ENCODE measurements at places on chromosomes 4 and X.

DNA sequence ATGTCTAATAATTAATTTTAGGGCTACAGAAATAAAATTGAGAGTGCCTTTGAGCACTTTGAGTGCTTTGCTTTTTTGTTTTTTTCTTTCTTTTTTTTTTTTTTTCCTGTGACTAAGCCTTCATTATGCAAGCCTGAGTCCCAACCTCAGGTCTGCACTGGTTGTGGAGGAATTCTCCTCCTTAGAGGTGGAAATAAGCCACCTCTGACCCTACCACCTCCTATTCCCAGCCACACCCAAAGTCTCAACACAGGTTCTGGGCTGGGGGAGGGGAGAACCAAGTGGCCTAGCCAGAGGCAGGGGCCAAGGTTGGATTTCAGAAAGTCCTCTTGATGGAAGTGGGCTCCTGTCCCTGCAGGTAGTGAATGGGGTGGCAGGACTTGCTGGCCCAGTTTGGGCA is 180.2 kb downstream of the ARAP2 start:
- no peak for DNase-seq

DNA sequence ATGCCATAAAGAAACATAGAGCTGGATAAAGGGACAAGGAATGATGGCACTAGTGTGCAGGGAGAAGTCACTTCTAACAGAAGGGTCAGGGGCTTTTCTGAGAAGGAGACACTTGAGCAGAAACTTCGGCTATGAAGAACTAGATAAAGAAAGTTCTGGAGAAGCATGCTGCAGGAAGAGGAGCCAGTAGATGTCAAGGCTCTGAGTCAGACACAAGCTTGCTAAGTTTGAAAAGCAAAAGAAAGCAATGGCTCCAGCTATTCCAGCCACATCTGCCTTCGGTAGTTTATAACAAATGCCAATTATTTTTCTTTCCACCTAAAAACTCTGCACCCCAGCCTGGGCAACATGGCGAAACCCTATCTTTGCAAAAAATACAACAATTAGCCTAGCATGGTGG is 7.5 kb downstream of the NUDT6 start:
- no peak for DNase-seq

GRCh38 chr4:62544428-62544827 is 1344.3 kb downstream of the ADGRL3 start:
- no peak for DNase-seq

DNA sequence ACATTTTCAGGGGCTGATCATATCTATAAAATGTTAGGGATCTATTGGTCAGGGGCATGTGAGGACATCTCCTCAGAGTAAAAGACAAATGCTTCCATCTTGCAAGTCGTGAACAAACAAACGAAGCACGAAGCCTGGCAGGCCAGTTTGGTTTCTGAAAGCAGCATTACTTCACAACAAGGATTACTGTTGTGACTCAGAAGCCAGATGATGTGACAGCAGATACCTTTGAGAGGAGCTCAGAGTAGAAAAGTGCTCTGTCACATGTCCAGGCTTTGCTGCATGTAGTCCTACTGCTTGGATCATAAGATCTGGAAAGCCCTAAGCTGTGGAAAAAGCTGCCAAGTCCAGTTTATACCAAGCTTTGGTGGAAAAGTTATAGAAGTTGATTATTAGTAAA is 1827.2 kb downstream of the ARAP2 start:
- DNase-seq: no peak

DNA sequence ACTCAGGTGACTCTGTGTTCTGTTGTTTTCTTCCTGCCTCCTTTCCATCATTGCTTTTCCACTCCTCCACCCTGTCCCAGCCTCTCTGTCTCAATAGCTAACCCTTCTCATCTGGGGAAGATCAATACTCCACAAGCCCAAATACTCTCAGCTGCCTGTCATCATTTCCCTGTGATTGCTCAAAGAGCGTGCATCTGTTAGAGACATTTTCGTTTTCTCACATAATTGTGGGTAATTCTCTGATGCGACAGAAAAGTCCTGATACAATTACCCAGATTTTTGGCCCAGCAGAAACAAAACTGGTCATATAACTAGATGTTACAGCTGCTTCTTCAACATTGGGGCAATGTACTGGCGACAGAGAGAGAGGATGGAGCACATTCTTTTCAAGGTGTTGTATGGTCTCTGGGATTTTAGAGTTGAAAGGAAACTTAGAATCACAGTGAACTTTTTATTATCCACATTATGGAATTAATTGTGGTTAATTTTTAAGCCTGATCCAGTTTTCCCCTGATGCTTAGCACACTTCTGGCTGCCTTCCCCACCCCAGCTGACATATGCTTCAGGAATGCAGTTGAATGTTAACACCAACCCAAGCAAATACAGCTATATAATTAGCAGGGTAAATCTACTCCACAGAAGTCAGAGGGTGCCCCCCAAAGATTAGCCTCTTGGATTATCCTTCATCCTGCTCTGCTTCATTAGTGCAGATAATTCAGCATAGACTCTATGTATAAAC is 171.4 kb upstream of the ANXA3 start:
- no peak for DNase-seq

DNA sequence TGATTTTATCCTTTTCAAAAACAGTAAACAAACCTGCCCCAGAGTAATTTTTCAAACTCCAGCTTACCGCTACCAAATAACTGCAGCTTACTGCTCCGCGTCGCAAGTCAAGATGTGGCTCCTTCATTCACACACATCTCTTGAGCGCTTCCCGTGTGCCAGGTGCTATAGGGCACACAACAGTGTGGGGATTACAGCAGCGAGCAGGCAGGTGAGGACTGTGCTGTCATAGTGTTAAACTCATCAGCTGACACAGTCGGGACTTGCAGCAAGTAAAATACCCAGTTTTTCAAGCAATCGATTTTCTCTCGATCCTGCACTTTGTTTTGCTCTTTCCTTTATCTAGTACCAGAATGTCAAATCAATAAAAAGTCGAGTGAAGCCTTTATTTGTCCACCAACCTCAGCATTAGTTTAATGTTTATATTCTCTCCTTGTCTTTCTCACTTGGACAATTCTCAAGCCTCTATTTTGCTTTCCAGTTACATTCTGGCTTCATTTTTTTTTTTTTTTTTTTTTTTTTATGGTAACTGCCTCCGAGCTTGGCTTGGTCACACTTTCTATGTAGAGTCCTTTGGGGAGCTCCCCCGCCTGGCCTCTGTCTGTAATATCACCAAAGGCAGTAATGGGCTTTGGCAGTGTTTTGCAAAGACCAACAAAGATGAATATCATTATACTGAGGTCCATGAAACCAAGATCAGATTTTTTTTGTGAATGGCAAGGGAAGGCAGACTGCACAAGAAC is 8.3 kb upstream of the ASB5 start:
- DNase-seq: peak; percentile 53

DNA sequence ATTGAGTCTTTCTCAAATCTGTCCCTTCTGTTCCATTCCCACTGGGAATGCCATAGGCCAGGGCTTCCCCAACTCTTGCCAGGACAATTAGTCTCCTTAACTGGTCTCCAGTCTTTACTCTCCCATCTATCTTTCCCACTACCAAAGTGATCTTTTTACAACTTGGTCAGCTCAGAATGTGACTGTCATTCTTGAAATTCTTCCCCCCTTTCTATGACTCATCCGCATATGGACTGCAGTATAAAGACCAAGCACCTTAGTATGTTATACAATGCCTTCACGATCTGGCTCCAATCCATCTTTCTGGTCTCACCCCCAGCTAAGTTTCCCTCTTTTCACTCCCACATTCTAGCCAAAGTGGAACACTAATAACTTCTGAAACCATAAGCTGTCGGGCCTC is 383.8 kb downstream of the OPHN1 start:
- no peak for DNase-seq

DNA sequence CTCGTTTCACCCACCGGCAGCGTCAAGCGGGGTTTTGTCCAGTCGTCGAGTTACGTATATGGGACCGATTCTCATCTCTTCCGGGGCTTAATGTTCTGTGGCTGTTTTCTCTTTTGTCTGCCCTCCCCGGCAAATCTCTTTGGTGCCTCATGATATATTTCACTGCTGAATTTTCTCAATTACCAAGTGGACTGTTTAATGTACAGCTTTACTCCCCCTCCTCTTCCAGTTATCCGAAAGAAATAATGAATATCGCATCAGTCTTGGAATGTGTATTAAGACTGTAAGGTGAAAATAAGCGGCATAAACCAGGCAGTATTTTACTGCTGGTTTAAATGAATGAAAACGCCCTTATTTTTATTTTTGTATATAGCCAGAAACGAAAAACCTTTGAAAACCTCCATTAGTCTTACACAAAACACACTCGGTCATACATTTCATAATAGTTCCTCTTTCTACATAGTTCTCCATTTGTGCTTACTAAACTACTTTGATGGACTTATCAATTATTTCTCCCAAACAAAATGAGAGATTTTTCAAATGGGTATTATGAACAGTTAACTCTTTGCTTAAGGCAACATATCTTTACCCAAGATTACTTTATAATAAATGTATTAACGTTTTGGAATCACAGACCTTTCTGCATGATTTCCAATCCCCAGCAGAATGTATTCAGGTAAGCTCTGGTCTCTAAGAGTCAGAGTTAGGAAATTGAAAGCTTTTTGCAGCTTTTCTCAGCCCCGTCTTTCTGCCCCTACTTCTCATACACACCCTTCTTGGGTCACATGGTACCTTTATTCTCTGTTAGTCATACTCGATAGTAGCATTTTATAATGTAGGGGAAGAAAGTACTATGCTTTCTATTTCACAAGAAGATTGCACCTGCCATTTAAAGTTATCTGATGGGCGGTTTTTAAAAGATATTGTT is 979 bp downstream of the RP2 start:
- DNase-seq: no peak

Data from NCI-H510A treated with DMSO at 0.1 percent for 48 hours (cell line).